GM03348 (cell line): ENCODE measurements at places on chromosomes 12 and 14.

DNA sequence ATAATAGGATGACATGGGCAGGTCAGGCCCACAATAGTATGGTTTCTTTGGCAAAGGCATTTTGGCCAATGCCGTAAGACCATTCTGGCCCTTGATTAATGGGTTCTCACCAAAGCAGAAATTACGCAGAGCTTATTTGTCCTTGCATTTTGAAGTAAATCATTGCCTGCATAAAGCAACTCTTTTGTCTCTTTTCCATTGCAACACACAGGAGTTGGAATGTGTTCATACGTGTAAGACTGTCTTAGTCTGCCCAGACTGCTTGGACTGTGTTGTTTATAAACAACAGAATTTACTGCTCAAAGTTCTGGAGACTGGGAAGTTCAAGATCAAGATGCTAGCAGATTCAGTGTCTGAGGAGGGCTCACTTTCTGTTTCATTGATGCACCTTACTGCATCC lies 102.8 kb upstream of the NPAS3 start:
- no peak for DNase-seq

DNA sequence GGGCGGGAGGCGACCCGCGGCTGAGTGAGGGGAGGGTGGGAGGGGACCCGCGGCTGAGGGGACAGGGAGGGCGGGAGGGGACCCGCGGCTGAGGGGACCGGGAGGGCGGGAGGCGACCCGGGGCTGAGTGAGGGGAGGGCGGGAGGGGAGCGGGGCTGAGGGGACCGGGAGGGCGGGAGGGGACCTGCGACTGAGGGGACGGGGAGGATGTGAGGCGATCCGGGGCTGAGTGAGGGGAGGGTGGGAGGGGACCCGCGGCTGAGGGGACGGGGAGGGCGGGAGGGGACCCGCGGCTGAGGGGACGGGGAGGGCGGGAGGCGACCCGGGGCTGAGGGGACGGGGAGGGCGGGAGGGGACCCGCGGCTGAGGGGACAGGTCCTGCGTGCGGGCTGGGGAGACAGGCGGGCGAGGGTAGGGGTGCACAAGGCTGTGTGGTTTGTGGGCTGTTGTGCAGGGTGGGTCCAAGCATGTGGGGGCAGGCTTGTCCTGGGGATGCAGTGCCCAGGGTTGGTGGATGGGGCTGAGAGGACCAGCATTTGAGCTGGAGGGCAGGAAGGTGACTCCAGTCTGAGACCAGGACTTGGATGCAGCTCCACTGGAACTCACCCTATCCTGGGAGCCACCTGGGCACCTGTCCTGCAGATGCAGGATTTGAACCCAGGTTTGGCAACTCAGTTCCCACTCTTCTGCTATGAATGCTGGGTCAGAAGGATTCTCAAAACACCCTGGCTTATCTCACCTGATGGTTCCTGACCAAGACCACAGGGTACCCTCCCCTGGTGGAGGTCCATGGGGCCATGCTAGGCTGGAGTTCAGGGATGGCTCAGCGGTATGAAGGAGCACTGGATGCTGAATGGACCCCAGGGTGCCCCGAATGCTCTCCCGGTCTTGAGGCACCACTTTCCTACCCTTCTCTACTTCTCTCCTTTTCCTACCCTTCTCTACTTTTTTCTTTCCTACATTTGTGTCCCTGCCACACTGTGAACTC lies 9.4 kb downstream of the PLD4 start:
- no peak for DNase-seq

GRCh38 chr14:99420711-99421110 lies 59.9 kb downstream of the SETD3 start:
- DNase-seq: no peak

DNA sequence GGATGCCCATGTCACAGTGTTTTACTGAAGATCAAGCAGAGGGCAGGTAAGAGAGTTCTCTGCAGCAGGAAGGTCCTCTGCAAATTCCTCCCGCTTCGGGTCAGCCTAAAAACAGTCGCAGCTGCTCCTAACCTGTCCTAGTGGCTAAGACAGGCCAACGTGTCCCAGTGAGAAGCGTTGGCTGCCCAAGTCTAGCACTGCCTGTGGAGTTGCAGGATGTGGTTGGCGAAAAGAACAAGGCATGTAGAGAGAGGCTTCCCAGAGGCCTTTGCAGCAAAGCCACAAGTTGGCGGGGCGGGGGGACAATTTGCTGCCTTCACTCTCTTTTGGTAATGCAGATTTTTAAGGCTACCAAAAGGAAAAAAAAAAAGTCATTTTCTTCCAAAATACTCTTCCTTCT lies 340.1 kb downstream of the BCL11B start:
- no peak for DNase-seq

DNA sequence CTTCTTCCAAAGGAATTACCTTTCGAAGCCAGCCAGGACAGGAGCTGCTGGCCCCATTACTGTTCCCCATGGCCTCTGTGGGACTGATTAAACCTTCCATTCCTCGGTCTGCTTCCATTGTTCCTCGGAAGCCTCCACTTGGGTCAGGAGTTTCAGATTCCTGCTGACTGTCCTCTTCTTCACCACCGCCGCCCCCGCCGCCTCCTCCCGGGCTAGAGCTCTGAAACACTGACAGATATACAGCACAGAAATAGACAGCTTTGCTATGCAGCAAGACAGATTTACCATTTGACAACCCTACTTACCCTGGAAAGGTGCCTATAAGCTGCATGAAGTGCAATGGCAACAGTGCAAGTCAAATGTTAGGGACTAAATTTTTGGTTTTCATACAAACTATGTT lies 21.8 kb downstream of the ZC2HC1C start:
- no peak for DNase-seq

GRCh38 chr14:54782751-54783659 lies 119.6 kb downstream of the GCH1 start:
- no peak for DNase-seq

DNA sequence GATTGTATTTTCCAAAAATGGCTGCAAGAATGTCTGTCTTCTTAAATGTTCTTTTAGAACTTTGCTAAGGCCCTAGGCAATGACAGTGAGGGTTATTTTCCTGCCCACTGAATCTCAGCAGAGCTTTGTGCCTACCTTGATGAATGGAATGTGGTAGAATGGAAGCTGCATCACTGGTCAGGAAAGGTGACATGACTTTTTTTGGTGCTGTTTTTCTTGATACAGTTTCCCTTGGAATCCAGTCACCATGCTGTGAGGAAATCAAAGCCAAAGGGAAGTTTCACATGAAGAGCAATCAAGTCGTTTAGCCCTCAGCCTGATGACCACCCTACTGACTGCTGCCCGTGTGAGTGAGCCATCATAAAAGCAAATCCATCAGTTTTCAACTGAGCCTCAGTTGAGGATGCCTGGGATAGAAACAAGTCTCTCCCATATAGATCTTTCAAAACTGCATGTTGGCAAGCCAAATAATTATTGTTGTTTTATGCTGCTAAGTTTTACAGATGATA lies 886.0 kb upstream of the FBXO33 start:
- DNase-seq: no peak

DNA sequence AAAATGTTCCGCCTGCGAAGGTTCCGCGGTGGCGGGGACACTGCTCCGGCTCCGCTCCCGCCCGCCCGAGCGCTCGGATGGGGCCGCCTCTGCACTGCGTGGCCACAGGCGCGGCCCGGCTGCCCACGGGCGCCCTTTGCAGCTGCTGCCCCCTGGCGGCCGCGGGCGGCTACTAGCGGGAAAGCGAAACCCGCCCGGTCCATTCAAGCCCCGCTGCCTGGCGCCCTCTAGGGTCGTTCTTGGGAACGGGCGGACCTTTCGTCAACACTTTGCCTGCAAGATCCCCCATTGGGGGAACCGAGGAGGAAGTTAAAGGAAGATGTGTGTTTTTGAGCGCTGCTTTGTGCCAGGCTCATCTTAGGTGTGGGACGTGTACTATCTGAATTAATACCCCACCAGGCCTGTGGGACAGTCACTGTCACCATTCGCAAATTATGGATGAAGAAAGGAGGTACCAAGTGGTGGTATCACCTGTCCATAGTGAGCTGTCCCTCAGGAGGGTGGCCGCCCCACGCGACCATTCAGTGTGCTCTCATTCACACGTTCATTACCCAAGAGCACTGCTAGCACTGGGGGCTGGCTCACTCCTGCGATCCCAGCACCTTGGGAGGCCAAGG lies 19.4 kb downstream of the GPR132 start:
- peak; percentile 97 for DNase-seq

GRCh38 chr14:21106498-21107282 lies 5.8 kb downstream of the TMEM253 start:
- DNase-seq: peak; percentile 83

DNA sequence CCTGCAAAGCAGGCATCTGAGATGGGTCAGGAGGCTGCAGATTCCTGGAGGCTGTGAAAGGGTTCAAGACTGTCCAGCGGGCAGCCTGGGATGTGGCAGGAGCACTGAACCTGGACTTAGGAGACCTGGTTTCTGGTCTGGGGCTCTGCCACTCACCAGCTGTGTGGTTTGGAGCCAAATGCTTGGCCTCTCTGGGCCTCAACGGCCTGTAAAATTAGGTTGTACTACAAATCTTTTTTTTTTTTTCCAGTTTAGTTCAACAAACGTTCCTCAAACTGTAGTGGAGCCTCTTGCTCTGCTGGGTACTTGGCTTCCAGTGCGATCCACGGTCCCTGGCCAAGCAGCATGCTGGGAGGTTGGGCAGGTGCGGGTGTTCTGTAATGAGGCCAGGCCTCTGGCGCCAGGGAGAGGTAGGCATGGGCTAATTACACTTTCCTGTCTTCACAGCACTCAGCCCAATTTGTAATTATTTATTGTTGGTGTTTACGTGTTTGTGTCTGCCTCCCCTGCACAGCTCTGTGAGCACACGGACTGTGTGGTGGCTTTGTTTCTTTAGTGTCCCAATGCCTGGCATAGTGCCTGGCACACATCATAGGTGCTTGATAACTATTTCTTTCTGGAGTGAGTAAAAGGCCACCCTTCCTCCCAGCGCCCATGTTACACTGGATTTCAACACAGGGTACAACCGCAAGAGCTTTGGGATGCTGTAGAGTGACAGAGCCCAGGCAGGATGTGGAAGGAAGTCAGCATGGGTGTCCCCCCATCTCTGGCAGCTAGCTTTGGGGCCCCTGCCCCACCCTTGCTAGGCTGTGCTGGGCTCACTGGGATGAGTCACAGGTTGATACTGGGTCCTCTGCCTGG lies 5.8 kb upstream of the KRT80 start:
- no peak for DNase-seq
